ENCODE measurements at places on chromosomes 2 and 18.

GRCh38 chr2:8413589-8414135, 268.2 kb upstream of the ID2 start:
- no peak overlapping the region for H3K27ac ChIP-seq
- H3K27me3 ChIP-seq = no peaks in the 10 kb centered on the region
- H3K4me3 ChIP-seq = no peak overlapping the region
- DNase-seq = no peak
- H3K36me3 ChIP-seq = no peaks in the 10 kb centered on the region

DNA sequence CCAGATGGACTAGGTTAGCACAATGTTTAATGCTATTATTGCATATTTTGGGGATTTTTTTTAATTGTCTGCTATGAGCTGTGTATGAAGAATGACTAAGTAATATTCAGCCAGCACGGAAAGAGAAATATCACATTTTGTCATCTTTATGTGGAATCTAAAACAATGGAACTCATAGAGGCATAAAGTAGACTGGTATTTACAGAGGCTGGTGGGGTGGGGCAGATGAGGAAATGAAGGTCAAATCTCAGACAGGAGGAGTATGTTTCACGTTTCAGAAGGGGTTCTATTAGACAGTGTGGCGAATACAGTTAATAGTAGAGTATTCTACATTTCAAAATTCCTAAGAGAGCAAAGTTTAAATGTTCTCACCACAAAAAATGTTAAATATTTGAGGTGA, 4.7 kb downstream of the CDH19 start:
- H3K27ac ChIP-seq = no peak overlapping the region
- H3K36me3 ChIP-seq = no peaks in the 10 kb centered on the region
- peaks cover 3% of the 10 kb centered on the region for H3K4me1 ChIP-seq
- no peaks in the 10 kb centered on the region for H3K27me3 ChIP-seq

- H3K4me3 ChIP-seq = no peak overlapping the region
- H3K36me3 ChIP-seq = no peaks in the 10 kb centered on the region
- DNase-seq = no peak
- H3K4me1 ChIP-seq = peaks cover 16% of the 10 kb centered on the region
These were observed 109.0 kb downstream of the SETBP1 start for GRCh38 chr18:44789710-44790109.

DNA sequence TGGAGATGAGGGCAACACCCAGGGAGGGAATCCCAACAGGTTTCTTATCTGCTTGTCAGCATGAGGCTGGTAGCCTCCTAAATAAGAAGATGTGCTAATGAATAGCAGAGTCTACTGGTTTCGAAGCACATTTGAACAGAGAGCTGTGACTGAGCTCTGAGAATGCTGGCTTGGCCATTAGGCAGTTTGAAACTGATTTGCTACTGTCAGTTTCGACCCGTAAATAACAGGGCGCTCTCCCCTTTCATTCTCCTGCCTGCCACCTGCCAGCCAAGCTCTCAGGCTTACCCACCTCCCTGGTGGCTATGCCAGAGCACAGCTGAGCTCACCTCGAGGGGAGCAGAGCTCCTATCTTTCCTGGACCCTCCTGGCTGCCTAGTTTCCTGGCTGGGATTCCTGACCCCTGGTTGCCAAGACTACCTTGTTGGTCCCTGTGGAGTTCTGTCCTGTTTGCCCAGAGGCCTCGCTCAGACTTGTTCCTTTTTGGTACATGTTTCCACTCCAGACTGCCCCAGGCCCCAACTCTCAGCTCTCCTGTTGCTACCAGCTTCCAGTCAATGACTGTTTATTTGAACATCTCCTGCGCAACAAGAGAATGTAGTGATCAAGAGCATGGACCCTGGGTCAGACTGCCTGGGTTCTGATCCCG, 102.3 kb upstream of the ALPP start:
- H3K4me3 ChIP-seq = no peak overlapping the region
- DNase-seq = no peak
- H3K36me3 ChIP-seq = 0 out of 2 replicates have a peak, but pooled peaks cover 3% of the 10 kb centered on the region
- no peaks in the 10 kb centered on the region for H3K27me3 ChIP-seq
- no peaks in the 10 kb centered on the region for H3K4me1 ChIP-seq
- no peak overlapping the region for H3K27ac ChIP-seq

- DNase-seq = no peak
- H3K4me3 ChIP-seq = no peak overlapping the region
- no peaks in the 10 kb centered on the region for H3K36me3 ChIP-seq
- H3K27ac ChIP-seq = no peak overlapping the region
- H3K27me3 ChIP-seq = no peaks in the 10 kb centered on the region
These were observed 16.0 kb upstream of the TSPYL6 start for GRCh38 chr2:54271843-54272627.

DNA sequence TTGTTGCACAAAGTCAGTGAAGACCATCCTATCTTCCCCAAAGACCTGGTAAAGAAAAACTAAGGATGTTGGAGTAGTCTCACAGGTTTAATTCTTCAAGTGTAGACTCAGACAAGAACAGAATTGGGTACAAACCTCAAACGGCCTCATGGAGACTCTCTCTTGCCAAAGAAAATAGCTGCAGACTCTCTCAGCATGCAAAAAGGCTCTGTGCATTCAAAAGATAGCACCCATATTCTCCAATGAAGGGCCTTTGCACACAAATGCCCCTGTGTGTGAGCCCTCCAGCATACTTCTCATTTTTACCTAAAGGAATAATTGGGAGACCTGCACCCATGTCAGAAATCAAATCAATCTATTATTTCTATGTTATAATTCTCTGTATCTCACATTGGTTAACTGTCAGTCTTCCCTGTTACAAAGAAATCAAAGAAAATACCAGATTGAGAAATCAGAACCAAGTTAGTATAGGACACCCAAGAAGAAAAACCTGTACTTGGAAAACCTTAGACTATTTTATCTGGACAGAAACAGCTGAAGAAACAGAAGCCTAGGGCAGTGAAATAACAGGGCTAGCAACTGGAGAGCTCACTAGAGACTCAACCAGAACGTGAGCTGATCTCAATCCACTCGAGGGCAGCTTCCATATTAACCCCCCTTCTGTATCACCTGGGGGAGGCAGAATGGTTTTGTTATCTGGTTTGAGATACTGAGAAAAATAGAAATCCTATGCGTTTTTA, 134.7 kb upstream of the DNAJC10 start:
- no peaks in the 10 kb centered on the region for H3K36me3 ChIP-seq
- H3K4me1 ChIP-seq = no peaks in the 10 kb centered on the region
- no peak overlapping the region for H3K4me3 ChIP-seq
- H3K27me3 ChIP-seq = no peaks in the 10 kb centered on the region
- H3K27ac ChIP-seq = no peak overlapping the region

- H3K4me1 ChIP-seq = peaks cover 18% of the 10 kb centered on the region
- no peak for DNase-seq
- no peaks in the 10 kb centered on the region for H3K27me3 ChIP-seq
- no peak overlapping the region for H3K27ac ChIP-seq
- no peaks in the 10 kb centered on the region for H3K36me3 ChIP-seq
- no peak overlapping the region for H3K4me3 ChIP-seq
These were observed 115.2 kb upstream of the SIX2 start for GRCh38 chr2:45124456-45124855.

DNA sequence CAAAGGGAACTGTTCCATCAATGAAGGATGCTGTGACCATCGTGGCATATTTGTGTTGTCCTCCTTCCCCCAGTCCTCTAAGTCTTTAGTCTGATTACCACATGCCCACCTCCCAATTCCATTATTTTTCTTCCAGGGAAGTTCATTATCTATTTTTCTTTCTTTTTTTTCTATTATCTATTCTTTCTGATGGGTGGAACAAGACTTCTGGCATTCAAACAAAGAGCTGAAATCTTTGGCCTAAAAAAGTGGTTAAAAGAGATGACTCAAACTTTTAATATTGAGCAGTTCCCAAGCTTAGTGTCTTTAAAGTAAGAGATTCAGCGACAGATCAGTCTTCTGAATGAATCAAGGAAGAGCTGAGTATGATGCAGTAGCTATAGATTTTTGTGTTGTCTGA, 66.6 kb downstream of the DIS3L2 start:
- H3K27ac ChIP-seq = no peak overlapping the region
- H3K4me1 ChIP-seq = no peaks in the 10 kb centered on the region
- H3K36me3 ChIP-seq = peaks cover 34% of the 10 kb centered on the region
- DNase-seq = no peak
- H3K27me3 ChIP-seq = no peaks in the 10 kb centered on the region

DNA sequence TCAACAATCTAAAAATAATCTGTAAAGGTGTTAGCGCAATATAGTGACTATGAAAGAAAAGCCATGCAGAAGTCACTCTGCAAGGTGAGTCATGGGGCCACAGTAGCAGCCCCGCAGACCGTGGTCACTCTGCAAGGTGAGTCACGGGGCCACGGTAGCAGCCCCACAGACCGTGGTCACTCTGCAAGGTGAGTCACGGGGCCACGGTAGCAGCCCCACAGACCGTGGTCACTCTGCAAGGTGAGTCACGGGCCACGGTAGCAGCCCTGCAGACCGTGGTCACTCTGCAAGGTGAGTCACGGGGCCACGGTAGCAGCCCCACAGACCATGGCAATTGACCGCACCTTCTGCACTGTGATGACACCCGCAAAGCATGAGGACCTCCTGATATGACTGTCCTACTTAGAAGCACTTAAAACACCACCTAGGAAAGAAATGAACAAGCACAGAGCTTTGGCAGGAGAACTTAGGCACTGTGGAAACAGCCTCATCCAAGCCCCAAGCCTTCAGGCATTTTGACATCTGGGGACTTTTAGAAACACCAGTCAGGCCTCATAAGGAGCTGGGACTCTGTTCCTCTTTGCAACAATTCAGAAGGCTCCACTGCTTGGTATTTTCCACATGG, 70.1 kb downstream of the LDLRAD4 start:
- H3K4me1 ChIP-seq = no peaks in the 10 kb centered on the region
- H3K27ac ChIP-seq = no peak overlapping the region

DNA sequence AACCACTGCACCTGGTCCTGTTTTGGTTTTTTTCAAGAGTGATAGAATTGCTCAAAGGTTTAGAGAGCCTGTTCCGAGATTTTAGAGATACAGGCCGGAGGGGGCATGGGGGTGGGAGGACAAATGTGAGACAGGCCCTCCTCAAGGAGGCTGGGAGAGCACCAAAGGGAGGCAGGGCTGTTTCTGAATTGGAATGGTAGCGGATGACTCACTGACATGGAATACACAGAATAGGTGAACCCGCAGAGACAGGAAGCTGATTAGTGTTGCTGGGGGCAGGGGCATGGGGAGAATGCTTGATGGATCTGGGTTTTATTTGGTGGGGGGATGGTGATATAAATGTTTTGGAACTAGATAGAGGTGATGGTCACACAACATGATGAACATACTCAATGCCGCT, 111.0 kb upstream of the MGAT5 start:
- no peak for DNase-seq
- no peaks in the 10 kb centered on the region for H3K36me3 ChIP-seq
- peak overlapping the region; percentile 52 for H3K27ac ChIP-seq
- no peak overlapping the region for H3K4me3 ChIP-seq
- H3K27me3 ChIP-seq = no peaks in the 10 kb centered on the region

DNA sequence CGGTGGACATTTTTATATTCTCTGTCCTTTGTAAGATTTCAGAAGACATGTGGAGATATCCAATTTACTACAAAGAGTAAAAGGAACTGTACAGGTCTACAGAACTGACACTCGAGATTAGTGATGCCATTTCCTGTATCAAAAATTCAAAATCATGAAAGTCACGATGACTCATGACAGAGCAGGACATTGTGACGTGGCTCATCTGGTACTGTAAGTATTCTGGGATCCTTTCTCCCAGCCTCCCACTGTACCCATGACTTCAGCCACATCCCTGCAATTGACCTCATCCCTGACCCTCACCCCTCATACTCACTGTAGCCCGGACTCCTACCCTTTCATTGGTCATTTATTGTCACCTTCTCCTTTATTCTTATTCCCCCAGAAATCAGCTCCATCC, 736.5 kb downstream of the EPHA4 start:
- no peak for DNase-seq
- no peaks in the 10 kb centered on the region for H3K27me3 ChIP-seq
- H3K27ac ChIP-seq = no peak overlapping the region
- no peak overlapping the region for H3K4me3 ChIP-seq

GRCh38 chr2:85066874-85067351, 66.3 kb upstream of the TCF7L1 start:
- no peaks in the 10 kb centered on the region for H3K27me3 ChIP-seq
- H3K4me3 ChIP-seq = no peak overlapping the region
- no peaks in the 10 kb centered on the region for H3K4me1 ChIP-seq
- DNase-seq = peak; percentile 76

GRCh38 chr2:191539068-191539467, 138.9 kb upstream of the NABP1 start:
- no peak overlapping the region for H3K27ac ChIP-seq
- no peak overlapping the region for H3K4me3 ChIP-seq
- no peak for DNase-seq
- no peaks in the 10 kb centered on the region for H3K36me3 ChIP-seq
